ENCODE measurements at places on chromosomes 2 and 18.

DNA sequence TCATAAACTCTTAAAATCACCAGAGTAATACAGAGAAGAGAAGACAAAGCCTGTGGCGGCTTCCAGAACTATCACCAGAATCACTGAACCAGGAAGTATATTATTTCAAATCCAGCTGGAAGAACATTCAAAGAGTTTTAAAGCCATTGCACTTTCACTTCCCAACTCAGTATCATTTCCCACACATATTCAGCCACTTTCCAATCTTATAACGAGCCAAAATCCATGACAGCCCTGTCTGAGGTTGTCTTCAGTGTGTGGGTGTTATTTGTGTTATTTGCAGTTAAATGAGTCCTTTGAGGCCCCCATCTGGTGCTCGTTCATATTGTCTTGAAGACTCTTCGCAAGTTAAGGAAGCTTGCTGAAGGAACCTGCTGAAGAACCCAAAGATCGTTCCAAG is 559.9 kb downstream of the TSN start:
- no peak for DNase-seq

DNA sequence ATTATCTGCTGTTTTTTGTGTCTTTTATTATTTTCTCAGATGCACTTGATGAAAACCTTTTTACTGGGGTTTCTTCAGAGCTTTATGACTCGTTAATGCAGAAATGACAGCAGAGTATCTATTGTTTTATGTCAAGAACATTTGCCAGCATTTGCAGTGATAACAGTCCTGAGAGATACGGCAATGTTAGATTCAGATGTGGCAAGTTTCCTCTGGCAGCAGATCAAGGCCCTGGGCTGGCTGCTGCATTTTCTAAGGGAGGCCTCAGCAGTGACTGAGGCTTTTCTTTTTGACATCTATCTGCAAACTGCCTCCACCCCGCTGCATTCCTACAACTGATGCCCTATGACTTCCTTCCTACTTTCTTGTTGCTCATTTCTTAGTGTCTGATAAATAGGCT is 40.2 kb downstream of the EFEMP1 start:
- DNase-seq, result peak; percentile 85

GRCh38 chr2:147639386-147639785 is 205.4 kb upstream of the ACVR2A start:
- DNase-seq, result no peak

- peak; percentile 12 for DNase-seq
Measured at GRCh38 chr2:170377500-170378207, 199.7 kb downstream of the MYO3B start.

DNA sequence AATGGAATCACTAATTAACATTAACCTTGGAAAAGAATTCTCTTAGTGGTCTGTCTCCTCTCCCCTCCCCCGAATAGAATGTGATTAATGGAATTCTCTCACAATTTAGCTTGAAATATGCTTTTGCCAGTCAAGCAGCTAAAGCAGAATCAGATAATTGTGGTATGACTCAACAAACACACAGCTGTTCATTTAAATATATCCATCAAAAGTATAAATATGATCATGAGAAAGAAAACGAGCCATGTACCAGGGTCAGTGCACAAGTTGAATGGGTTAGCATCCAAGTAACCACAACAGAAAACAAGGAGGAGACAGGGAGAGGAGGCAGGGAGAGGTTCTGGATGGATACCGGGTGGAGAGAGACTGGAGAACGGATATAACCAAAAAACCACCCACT is 66.9 kb downstream of the ACVR1 start:
- peak; percentile 75 for DNase-seq

DNA sequence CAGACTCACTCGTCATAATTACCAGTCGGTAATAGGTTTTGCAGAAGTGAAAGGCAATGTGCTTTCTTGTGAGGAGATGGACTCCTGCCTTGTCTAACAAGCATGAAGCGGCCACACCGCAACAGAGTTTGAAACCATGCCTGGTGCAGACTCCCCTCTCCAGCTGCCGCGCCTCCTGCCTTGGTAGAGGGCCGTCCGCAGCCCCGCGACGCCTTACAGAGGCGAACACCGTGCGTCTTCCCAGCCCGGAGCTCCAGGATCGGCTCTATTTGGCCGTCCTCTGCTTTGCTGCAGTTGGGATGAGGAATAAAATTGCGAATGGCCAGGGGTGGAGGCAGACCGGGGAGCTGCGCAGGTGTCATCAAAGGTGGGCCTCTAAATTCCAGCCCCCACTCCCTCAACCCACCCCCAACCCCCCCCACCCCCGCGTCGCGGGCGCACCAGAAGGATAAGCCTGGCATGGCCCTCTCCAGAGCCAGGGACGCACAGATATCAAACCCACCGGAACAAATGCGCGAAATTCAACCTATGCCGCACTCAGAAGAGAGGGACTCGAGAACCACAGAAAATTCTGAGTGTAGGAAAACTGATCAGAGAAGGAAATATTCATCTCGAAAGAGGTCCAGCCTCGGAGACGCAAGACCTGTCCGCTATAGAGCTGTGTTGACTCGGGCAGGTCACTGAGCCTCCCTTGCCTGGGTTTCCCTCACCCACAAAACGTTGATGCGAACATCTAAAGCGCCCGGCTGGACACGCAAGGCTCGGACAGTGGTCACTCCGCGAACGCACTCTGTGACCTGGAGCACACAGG is 1.1 kb downstream of the TRABD2A start:
- DNase-seq, result peak; percentile 34

- DNase-seq, result no peak
Measured at GRCh38 chr2:10006236-10007161, 36.9 kb upstream of the KLF11 start.

GRCh38 chr2:64086347-64087082 is 57.7 kb downstream of the PELI1 start:
- no peak for DNase-seq

- no peak for DNase-seq
Measured at GRCh38 chr2:31956312-31956711, 54.5 kb downstream of the MEMO1 start.

DNA sequence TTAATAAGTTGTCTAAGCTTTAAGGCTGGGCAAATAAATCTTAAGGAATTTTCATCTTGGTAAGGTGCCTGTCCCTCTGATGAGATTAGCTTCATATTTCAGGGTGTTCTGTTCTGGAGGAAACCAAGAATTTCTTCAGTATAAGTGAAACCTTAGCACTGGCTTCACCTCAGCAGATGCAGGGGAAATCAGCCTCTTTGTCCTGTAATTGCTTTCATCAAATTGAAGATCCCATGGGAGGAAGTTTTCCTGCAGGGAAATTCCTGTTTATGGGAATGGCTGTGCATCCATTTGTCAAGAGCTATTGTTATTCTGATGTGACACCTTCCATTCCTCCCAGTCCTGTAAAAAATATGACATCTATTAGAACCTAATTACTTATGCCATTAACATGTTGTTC is 174.5 kb downstream of the PTPRM start:
- DNase-seq, result no peak

Data from iris pigment epithelial cell (primary cell).